HCT116 (cell line): ENCODE measurements at places on chromosomes 2 and 18.

GRCh38 chr2:50718146-50718545, 313.8 kb downstream of the NRXN1 start:
- DNase-seq, result no peak

DNA sequence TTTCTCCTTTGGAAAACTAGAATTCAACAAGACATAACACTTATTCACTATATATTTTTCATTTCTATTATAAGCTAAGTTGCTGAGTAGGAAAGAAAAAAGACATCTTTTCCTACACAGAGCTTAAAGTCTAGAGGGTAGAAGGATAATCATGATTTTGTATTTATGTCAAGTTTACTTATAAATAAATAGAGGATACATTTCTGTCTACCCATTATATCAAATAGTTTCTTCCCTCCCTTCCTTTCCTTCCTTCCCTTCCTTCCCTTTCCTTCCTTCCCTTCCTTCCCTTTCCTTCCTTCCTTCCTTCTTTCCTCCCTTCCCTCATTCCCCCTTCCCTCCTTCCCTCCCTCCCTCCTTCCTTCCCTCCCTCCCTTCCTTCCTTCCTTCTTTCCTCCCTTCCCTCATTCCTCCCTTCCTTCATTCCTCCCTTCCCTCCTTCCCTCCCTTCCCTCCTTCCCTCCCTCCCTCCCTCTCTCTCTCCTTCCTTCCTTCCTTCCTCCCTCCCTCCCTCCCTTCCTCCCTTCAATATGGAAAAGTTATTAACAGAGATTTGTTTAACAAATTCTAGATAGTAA, 308.4 kb upstream of the COL3A1 start:
- DNase-seq, result no peak

- DNase-seq, result no peak
These were observed 495 bp upstream of the GULP1 start for GRCh38 chr2:188291142-188291616.

DNA sequence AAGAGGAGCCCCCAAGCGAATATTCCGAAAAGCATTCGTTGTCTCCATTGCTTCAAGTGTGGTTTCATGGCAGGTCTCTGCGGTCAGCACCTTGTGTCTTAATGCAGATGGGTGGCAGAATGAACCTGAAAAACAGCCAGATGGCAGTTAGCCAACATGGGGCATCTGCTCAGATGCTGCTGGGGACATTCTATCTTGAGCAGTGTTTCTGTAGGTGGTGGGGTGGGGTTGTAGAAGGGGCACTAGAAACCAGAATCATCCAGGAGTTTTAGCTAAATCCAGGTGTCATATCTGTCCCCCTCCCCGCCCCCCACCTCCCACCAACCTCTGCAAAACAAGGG, 42.1 kb downstream of the ST6GAL2 start:
- no peak for DNase-seq

DNA sequence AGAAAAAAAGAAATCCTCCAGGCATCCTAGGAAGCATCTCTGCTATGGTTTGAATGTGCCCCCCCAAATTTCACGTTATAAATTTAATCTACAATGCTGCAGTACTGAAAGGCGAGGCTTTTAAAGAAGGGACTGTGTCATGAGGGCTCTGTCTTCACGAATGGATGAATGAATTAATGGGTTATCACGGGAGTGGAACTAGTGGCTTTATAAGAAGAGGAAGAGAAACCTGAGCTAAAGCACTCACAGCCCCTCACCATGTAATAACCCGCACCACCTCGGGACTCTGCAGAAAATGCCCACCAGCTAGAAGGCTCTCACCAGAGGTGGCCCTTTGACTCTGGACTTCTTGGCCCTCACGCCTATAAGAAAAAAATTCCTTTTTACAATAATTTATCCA, 27.6 kb downstream of the RNU4ATAC start:
- no peak for DNase-seq

DNA sequence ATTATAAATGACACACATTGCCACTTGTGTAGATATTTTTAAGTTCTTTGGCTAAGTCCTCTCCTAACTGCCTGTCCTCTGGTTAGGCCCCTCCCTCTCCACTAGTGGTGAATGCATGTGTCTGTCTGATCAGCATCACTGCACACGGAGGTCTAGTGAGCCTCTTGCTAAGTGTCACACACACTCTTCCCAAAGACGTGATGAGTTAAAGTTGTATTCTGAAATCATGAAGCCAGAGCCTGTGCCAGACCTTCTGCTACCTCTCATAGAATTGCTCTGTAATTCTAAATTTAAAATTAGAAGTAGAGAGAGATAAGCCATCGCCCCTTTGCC, 41.3 kb downstream of the RALB start:
- DNase-seq, result no peak

- no peak for DNase-seq
These were observed 28.9 kb downstream of the EFEMP1 start for GRCh38 chr2:55894720-55895119.

GRCh38 chr18:57276829-57277228, 75.5 kb upstream of the ST8SIA3 start:
- no peak for DNase-seq

- DNase-seq, result no peak
These were observed 62.2 kb upstream of the IGFBP5 start for GRCh38 chr2:216757532-216757931.

DNA sequence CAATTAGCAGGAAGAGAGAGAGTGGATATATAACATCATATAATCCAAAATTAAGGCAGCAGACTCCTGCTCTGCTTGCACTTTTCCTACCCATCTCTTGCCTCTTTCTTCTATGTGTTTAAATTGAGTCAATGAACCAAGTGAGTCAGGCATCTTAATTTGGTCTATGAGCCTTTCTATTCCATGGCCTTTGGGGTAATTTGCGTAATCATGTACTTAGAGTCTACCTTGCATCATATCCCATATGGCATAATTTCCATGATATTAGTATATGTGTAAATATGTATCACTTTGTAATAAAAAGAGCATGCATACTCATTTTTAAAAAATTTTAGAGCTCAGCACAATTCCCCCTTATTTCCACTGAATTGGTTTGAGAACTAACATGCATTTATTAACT, 555.2 kb downstream of the STK39 start:
- no peak for DNase-seq

DNA sequence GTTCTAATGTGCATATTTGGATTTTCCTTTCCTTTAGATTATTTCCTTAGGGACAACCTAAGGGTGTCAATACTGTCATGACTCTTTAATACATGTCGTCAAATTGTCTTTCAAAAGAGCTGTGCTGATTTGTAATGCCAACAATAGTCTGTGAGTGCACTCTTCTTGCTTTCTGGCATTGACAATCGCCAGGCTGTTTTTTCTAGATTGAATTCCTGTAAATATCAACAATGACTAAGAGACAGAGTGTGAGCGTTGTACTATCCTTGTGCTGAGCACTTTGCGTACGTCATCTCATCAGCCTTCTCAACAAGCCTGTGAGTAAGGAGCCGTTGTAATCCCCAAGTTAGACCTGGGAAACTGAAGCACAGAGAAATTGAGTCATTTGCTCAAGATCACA, 96.0 kb downstream of the ACOXL start:
- DNase-seq, result no peak

DNA sequence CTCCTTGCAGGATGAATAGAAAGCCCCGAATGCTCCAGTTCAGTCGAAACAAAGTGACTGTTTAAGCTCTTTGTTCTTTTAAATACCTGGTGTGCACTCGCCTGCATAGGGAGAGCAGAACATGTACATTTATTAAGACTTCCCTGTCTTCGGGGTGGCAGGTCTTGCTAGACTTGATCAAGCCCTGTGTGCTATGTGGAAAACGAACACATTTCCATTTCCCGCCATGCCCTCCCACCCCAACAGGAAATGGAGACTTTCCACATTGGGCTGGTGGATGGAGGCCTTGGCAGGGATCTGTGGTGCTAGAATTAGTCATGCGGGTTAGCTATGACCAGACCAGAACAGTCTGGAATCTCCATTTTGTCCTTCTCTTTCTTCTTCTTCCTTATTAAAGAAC, 321.0 kb upstream of the THSD7B start:
- no peak for DNase-seq

DNA sequence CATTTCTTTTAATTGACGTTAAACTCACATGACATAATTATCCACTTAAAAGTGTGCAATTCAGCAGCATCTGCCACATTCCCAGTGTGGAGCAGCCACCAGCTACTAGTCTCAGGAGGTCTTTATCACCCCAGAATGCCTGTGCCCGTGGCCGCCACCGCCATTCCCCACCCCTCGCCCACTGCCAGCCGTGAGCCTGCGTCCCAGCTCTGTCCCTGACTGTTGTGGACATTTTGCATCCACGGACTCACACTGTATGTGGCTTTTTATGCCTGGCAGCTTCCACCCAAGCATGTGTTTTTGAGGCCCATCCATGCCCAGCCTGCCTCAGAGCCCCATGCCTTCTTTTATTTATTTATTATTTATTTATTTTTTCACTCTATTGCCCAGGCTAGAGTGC, 9.2 kb downstream of the BOK start:
- no peak for DNase-seq

DNA sequence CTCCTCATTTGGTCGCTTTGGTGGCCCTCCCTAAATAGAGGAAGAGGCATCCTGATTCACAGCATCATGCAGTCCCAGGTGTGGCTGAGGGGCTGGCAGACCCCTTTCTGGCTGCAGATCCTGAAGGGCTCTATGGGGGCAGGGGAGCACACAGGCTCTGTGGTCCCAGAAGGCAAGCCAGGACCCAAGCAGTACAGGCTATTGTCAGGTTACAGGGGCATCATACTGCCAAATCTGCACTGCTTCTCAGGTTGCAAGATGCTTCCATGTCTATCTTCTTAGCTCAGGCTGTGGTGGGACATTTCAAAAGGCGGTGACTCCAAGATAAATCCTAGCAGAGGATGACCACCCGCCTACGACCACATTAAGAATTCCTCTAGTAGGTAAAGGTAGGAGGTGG, 54.3 kb downstream of the TTC32 start:
- DNase-seq, result no peak

GRCh38 chr2:159600752-159601151, 15.6 kb downstream of the BAZ2B start:
- peak; percentile 80 for DNase-seq

- no peak for DNase-seq
These were observed 42.4 kb upstream of the IGFBP2 start for GRCh38 chr2:216590780-216591179.

- DNase-seq, result no peak
These were observed 126.2 kb upstream of the EML6 start for GRCh38 chr2:54597153-54597848.

DNA sequence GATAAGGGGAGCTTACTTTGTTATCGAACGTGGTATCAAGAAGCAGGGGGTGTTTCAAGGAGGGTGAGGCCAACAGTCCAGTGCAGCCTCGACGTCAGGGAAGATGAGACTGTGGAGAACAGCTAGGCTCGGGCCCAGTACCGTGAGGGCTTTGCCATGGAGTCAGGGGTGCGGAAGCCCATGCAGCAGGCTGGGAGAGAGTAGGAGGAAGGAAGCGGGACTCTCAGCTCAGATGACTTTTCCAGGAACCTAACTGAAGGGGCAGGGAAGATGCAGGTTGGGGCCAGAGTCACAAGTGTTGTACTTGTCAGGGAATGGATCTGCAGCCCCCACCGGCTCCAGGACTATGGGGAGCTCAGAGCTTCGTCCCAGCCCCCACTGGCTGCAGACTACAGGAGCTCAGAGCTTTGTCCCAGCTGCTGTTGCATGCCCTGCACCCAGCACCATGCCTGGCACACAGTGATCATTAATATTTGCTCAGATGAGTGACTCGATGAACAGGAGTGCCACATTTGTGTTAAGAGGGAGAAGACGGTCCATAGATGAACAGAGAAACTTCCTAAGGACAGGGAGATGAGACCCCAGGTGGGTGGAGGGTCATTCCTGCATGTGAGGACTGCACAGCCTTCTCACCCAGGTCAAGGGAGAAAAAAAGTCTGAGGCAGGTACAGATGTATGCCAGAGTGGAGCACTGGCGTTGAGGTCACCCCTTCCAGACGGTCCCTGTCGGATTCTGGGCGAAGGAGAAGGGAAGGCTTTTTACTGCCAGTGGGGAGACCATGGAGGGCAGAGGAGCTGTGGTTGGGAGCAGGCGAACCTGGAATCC, 36.4 kb downstream of the PTGR3 start:
- no peak for DNase-seq
